A673 (cell line): ENCODE measurements at places on chromosomes 12 and 14.

GRCh38 chr14:64563696-64564095, 13.9 kb downstream of the PPP1R36 start:
- DNase-seq: no peak

- no peak for DNase-seq
These were observed 981.0 kb downstream of the TMEM121 start for GRCh38 chr14:106507354-106507753.

DNA sequence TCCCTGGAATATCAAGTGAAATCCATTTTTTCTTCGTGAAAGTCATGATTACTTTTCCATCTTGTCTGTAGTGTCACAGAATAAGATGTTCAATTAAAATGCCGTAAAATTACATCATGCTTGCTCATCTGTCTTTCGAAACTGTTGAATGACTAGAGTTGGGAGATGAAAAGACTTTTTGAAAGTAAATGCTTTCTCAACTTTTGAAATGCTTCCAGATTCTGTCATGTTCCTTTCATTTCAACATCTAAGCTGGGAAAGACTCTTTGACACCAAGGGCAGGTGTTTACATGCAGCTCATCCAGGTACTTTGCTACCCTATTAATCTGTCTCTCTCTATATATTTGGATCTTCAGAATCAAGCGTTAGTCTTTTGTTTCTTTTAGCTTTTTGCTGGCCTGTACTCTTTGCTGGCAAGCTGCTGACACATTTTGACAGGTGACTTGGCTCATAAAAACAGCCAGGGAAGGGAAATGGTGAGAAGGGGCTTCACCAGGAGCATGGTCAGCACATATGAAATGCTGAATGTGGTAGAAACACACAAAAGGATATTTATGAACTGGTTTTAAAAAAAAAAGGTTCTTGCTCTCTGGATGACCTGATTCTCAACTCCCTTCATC, 77.0 kb upstream of the METAP2 start:
- DNase-seq: no peak

- no peak for DNase-seq
These were observed 55.2 kb downstream of the PTGER2 start for GRCh38 chr14:52369305-52369801.

DNA sequence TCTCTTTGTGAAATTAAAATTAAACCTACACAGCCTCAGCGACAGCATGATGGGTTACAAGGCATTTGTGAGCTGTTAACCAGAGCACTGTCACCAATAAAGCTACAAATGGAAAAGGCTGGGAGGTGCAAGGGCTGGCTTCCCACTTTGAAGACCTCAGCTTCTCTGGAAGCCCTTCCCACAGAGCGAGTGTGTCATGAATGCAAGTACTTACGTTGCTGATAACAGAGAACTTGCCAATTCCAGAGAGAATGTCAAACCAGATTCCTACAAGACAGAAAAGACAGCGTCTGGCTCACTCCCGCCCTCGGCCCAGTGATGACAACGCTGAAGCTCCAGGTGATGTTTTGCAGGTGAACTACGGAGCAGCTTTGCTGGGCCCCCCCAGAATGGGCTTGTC, 145.8 kb downstream of the NTF3 start:
- DNase-seq: no peak

- DNase-seq: no peak
These were observed 1.4 kb downstream of the LRP10 start for GRCh38 chr14:22872833-22873520.

DNA sequence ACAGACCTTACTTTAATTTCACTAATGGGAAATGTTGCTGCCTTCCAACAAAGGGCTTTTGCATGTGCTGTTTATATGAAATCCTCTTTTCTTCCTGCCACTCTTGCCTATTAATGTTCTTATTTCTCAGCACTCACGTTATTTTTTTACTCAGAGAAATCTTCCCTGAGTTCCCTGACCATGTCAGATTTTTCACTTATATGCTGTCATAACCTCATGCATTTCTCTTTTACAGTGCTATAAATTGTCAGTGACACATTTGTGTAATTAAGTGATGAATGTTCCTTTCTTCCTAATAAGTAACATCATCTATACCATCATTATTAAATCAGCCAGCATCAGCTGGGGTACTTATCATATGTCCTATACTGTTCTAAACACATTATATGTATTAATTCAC, 444.1 kb downstream of the DIO2 start:
- no peak for DNase-seq

DNA sequence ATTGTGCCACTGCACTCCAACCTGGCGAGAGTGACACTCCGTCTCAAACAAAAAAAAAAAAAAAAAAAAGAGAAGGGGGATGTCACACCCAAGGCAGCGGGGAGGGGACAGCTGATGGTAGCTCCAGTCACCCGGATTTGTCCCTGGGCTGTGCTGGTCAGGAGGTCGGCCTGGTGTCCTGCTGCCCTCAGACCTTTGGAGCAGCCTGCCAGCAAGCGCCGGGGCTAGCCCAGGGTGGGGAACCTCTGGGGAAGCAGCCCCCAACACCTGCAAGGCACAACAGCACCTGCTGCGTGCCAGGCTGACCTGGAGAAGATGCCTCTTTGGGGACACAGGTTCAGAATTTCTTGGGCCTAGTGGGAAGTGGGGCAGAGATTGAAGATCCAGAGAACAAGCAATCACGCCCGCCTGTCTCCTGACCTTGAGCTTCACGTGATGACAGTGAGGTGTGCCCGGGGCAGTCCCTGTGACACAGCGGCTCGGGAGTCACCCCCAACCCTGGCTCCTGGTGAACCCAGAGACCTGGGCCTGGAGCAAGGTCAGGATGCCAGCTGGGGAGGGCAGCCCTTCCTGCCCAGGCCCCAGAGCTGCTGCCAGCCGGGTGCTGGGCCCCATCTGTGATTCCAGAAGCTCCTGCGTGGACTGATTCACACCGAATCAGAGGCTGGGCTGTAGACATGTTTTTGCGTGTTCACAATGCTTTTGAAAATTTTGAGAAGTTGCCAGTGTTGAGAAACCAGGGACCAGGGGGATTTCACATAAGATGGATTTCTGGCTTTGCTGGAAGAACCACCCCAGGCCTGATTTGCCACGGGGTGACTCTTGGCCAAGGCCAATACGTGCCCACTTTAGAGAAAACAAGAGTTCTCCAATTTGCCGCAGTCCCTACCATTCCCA, 66.4 kb downstream of the RFLNA start:
- no peak for DNase-seq
